ENCODE measurements at places on chromosomes 11 and 22. TPM values are rescaled to one million over a fixed set of nuclear protein-coding genes. Genes with fewer than 3 reads are reported as not detected.

Gene CDC42EP2
- 8.5 TPM for total RNA-seq

Gene SPDYC
- total RNA-seq: not detected

Gene DGAT2
- total RNA-seq: 0.60 TPM

Gene MCM5
- 26.8 TPM for total RNA-seq

Gene OR4D9
- total RNA-seq: not detected

Gene TSKU
- total RNA-seq: 6.2 TPM

Gene TUBA8
- total RNA-seq: 0.75 TPM

Gene PKP3
- total RNA-seq: 0.12 TPM

Gene APOL1
- 45.5 TPM for total RNA-seq

Gene KCNK4
- not detected for total RNA-seq

Gene RAG2
- total RNA-seq: not detected

Gene OR5B3
- not detected for total RNA-seq

Gene SNRPD3
- 193 TPM for total RNA-seq

Gene TCP11L1
- 15.2 TPM for total RNA-seq

Gene SEPTIN3
- 0.35 TPM for total RNA-seq

Gene MOGAT2
- total RNA-seq: not detected

Gene C11orf91
- not detected for total RNA-seq

Gene DDTL
- total RNA-seq: 11.0 TPM

Gene BACE1
- total RNA-seq: 19.6 TPM

Gene KMT2A
- total RNA-seq: 12.3 TPM

Gene NRIP3
- 3.7 TPM for total RNA-seq

Gene ZMAT5
- total RNA-seq: 9.6 TPM

Gene PIK3C2A
- 16.8 TPM for total RNA-seq

Gene ABCG4
- 0.15 TPM for total RNA-seq

Gene KRTAP5-9
- total RNA-seq: not detected

Gene IRAG1
- total RNA-seq: 3.6 TPM

Gene SRRD
- total RNA-seq: 9.8 TPM

Gene STIM1
- total RNA-seq: 122 TPM

Gene TRAF6
- 6.1 TPM for total RNA-seq

Gene ROM1
- 6.7 TPM for total RNA-seq

Gene OR8D1
- total RNA-seq: not detected

Gene APOA5
- not detected for total RNA-seq

Gene MUC6
- total RNA-seq: not detected

Gene TENM4
- total RNA-seq: 12.6 TPM

Gene PGA4
- total RNA-seq: not detected

Gene JHY
- 0.98 TPM for total RNA-seq

Gene CHRNA10
- 1.1 TPM for total RNA-seq

Gene DGCR6L
- 61.3 TPM for total RNA-seq

Gene VPS51
- total RNA-seq: 215 TPM

Gene RIN1
- 6.8 TPM for total RNA-seq

Gene ZNF74
- total RNA-seq: 7.7 TPM

Gene DSCAML1
- not detected for total RNA-seq

Gene OR4P4
- not detected for total RNA-seq

Gene SHANK3
- total RNA-seq: 0.30 TPM

Gene RASSF10
- not detected for total RNA-seq

Gene OR56B1
- not detected for total RNA-seq

Gene XKR3
- not detected for total RNA-seq

Gene HYLS1
- 3.0 TPM for total RNA-seq

Gene DEUP1
- total RNA-seq: not detected

Gene CARD10
- total RNA-seq: 4.3 TPM

Gene EXPH5
- total RNA-seq: 0.08 TPM

Gene MS4A12
- total RNA-seq: not detected

Gene TMEM134
- 4.1 TPM for total RNA-seq

Gene DDI1
- not detected for total RNA-seq
